Colonic mucosa (tissue), 4 donors: ENCODE measurements at places on chromosomes 6 and 20. TPM values are rescaled to one million over a fixed set of nuclear protein-coding genes. Genes with fewer than 3 reads are reported as not detected.

DNA sequence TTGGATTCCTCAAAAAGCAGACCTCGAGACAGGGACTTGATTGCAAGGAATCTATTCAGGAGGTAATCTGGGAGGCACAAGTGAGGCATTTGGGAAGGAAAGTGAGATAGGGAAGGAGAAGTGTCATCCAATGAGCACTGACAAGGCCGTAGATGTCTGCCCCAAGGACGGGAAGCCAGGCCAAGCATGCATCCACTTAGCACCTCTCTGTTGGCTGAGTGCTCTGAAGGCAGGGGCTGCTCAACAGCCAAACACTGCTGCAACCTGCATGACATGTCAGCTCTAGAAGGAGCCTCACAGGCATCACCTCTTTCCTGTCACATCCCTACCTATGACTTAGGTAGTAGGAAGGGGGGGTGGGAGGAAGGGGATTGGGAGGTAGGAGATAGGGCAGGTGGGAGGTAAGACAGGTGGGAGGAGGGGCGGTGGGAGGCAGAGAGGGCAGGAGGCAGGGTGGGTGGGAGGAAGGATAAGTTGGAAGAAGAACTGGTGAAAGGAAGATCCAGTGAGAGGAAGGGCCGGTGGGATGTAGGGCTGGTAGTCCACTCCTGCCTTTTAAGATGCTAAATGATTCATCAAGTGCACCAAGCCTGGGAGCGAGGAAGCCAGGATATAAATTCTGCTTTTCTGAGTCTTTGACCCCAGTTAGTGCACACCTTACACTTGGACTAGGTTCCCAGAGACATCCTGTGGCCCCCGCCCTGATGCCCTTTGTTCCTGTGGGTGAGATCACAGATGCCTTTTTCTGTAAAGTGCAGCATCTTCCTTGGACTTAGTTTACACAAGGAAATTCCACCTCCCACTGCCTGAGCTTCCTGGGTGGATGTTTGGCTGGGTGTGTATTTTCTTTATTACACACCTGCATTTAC, 83.8 kb upstream of the NXT1 start:
- DNase-seq: no peak

Gene ULBP2
- 0.19 TPM for total RNA-seq

DNA sequence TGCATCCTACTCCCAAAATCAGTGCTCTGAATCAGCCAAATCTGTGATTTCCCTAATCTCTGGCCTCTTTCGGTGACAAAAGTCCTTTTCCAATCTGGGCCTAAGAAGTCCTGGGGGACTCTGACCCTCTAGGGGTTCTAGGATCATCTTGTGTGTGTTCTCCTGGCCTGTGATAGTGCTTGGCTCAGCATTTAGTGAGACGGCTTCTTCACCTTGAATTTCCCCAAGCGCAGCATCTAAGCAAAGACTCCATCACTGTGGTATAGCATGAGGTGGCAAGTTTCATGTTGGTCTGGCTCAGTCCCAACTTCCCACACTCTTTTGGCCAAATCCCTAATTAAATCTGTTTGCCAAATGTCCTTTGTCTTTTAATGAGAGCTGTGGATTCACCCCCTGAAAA, 12.1 kb upstream of the IL17A start:
- DNase-seq: no peak

Gene BCAS1
- 67.9 TPM for total RNA-seq

Gene HLA-E
- total RNA-seq: 471 TPM

Gene PRRT1
- 0.72 TPM for total RNA-seq

DNA sequence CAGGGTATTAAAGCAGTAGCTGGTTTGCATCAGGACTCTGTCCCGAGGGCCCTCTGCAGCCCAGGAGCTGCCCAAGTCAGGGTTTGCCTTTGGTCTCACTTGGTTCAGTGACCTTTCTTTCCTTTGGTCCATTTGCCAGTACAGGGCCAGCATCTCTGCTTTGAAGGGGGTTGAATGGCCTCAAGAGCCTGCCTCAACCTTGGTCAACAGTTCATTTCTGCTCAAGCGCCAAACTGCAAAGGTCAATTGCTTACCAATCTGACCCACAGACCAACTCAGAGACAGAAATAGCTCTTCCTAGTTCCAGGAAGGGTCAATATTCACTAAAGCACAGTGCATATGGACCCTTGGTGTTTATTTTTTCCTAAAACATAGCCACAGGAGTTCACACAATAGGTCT, 19.4 kb downstream of the VIP start:
- DNase-seq: no peak

- DNase-seq: no peak
These were observed 104.9 kb upstream of the IYD start for GRCh38 chr6:150263765-150264404.

Gene KCNQ2
- total RNA-seq: 0.19 TPM

DNA sequence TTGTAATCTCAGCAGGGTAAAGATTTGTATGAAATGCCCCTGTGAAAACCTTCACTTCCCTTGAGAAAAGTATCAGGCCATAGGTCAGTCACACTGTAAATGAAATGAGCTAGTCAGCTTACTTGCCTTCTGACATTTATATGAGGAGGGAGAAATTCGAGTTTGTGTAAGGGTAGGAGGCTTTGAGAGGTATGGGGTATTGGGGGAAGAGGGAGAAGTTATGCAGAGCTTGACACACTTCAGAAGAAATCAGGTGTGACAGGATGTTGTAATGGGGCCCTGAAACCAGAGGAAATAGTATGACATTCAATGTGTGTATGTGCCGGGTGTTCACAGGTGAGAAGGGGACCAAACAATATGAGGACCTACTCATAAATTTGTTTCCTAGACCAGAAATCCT, 64.2 kb upstream of the CCN6 start:
- no peak for DNase-seq

Gene AKAP12
- total RNA-seq: 38.8 TPM

DNA sequence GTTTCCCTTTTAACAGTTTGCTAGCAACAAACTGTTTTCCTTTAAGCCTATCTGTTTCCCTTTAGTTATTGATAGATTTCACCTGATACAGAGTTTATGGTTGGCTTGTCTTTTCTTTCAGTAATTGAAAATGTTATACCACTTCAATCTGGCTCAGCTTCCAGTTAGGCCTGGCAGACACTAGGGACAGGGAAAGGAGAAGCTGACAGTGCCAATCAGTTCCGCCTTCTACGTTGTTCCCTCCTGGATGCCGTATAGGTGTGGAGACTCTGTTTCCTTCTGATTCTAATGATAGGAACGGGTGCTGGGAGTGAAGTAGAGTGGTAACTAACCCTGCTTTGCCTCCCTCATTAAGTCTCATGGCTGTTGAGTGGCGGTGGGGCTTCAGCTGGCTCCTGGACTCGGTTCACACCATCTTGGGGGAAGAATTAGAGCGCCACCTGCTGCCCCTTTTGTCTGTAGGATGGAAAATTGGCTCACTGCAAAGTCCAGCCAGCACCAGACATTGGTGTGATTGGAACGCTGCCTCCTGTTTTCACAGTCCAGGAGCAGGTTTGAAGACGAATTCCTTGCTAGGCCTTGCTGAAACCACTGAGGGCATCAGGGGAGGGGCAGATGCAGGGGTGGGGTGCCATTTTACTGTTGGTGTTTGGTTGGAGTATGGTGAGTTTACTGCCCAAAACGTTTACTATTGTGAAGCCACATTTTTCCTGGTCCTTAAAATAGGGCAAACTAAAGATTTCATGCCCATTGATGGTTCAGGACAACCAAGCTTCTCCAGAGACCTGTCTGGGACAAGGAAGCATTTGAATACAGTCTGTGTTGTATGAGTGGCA, 1729.5 kb downstream of the GRIK2 start:
- peak; percentile 39 for DNase-seq

DNA sequence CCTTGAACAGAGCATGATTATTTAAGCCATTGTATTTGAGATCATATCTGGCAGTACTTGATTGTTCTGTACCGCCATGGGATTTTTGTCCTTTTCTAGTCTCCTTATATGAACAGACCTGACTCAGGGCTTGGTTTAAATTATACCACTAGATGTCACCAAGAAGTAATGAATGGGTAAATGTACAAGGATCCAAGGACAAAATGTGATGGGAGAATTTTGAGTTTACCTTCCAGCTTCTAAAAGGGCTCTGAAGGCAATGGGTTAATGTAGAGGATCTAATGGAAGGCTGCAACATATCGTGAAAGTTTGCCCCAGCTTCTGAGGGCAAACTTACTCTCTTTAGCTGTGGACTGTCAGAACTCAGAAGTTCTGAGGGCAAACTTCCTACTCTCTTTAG, 12.0 kb downstream of the RNF8 start:
- no peak for DNase-seq

Gene ADAM33
- 6.7 TPM for total RNA-seq

Gene PRR18
- not detected for total RNA-seq

GRCh38 chr20:23632711-23633573, 4.8 kb downstream of the CST3 start:
- DNase-seq: no peak
